ENCODE measurements at places on chromosomes 12 and 14. TPM values are rescaled to one million over a fixed set of nuclear protein-coding genes. Genes with fewer than 3 reads are reported as not detected.

The HOXC12 gene
- total RNA-seq, result not detected

The CCDC177 gene
- not detected for total RNA-seq

The SIX4 gene
- total RNA-seq, result 11.3 TPM

The TSPAN8 gene
- 39.6 TPM for total RNA-seq

The SSPN gene
- total RNA-seq, result 0.55 TPM

The KRT73 gene
- total RNA-seq, result not detected

The DNAI7 gene
- total RNA-seq, result not detected

The MMP14 gene
- total RNA-seq, result 0.30 TPM

The SPTB gene
- total RNA-seq, result 0.10 TPM

The SLC17A8 gene
- total RNA-seq, result not detected

The TAS2R13 gene
- 0.35 TPM for total RNA-seq

The SMCO3 gene
- total RNA-seq, result not detected

DNA sequence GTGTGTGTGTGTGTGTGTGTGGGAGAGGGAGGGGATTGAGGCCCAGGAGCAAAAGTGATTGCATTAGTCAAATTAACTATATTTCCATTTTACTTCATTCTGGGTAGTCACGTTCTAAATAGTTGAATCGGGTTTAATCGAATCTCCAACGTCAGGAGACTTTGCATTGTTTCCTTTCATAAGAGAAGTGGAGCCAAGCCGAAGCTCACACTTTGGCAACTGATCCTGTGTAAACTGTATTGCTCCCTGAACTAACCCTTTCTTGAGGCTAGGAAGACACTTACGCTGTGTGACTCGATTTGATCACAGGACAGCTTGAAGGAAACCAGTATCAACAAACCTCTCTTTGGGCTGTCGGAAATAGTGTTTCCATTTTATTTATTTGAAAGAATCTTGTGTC is 363.4 kb upstream of the ATP2B1 start:
- no peak for DNase-seq

DNA sequence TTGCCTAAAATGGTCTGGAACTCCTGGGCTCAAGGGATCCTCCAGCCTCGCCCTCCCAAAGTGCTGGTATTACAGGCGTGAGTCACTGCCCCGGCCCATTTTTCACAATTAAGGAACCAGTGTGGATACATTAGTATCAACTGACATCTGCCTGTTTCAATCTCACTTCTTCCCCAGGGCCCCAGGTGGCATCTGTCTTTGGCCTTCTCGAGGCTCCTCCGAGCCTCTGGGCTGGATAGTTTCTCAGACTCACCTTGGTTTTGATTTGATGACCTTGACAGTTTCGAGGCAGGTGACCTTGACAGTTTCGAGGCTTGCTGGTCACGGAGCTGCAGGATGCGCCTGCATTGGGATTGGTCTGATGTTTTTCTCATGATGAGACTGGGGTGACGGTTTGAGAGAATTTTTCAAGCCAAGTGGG is 41.0 kb upstream of the NCOR2 start:
- DNase-seq, result no peak

- DNase-seq, result no peak
Measured at GRCh38 chr14:102866982-102867761, 55.3 kb upstream of the AMN start.

GRCh38 chr14:65330416-65330815 is 82.1 kb upstream of the FUT8 start:
- DNase-seq, result no peak

DNA sequence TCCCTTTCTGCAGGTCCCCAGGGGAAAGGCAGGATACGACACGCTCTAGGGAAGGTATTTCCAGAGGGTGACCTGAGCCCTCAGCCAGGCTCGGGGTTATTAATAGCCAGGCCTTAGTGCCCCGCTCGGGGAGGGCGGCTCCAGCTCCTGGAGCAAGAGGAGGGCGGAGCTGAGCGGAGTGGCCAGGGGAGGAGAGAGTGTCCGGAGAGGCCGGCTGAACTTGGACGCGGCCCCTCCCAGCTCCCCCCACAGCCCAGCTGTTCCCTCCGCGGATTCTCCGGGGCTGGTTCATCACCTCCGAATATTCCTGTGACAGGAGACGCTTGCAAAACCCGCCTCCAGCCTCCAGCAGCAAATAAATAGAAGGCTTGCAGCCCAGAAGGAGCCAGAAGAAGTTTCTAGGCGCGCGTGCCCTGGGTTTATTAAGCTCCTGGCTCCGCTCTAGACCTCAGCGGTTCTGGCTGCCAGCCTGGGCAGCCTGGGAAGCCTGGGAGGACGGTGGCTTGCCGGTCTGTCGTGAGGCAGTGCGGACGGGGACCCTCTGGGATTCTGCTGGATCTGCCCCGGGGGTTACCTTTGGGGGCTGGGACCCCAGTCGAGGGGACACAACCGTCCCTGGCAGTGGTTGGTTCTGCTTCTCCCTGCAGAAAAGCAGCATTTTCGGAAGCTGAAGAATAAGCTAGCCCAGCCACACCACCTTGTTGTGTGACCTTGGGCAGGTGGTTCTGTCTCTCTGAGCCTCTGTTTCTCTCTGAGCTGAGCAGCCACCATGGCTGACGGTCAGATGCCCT is at the start of gene HSPB8:
HSPB8 (plus strand) TSS at position 388 of the 791 bp plus-strand sequence; CDS start at position 770, 382 bp downstream.
- peak; percentile 83 for DNase-seq

- no peak for DNase-seq
Measured at GRCh38 chr14:102957222-102957621, 34.8 kb downstream of the AMN start.

DNA sequence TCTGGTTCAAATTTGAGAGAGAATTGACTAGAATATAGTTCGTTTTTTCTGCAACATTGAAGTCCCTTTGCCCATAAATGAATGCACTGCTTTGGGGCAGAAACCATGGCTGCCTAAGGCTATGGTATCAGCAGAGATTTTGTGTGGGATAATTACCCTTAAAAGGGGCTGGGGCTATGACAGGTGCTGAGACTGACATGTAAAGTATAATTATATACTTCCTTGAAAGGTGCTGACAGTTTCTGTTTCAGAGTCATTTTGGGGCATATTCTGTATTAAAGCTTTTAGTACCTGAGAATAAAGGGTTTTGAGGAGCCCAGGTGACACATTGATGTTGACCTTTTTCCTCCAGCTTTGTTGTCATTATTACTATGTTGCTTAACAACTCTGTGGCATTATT is 150.3 kb upstream of the PTPRQ start:
- DNase-seq, result no peak

DNA sequence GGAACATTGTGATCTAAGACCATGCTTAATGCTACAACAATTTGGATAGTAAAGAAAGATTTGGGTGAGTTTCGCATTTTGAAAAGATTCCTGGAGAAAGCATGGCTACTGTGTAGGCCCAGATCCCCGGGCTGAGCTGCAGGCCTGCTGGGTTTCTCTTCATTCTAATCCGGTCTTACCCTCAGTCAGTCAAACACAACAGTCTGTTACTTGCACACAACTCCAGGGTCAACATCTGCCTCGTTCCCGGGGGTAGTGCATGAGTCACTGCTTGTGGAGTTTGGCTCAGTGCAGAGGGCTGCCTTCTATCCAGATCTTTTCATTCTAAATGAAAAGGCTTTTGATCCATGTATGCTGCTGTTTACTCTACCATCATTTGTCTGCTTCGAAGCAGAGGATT is 60.4 kb upstream of the SEL1L start:
- DNase-seq, result no peak

DNA sequence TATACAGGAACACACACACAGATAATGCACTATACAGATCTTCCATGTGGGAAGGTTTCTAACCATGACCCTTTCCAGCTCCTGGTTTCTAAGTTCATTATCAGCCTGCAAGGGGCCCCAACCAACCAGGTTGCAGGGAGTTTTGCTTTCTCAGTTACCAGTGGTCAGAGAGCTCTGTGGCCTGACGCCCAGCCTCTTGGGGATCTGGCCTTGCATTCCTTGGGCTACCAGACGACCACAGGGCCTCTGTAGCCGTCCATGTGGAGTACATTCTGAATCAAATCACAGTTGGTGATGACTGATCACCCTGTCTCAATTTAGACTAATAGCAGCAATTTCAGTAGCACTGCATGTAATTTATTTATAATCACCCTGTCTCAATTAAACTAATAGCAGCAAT is 47.5 kb downstream of the PAH start:
- no peak for DNase-seq

DNA sequence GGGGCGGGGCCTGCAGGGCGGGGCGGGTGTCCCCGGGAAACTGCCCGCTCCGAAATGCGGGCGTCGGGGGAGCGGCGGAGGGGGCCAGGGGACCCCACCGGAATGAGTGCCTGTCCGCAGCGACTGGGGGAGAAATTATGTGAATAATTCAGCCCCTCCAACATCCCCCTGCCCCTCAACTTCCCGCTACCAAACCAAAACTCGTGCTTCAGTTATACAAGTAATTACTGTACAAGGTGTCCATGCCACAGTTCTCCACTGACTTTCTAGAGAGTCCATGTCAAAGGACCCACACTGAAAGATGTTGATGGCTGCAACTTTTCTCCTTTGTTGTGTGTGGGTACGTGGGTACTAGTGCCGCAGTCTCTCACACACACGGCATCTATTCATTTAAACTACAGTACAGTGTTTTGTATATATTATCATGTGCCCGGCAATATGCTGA is 414 bp upstream of the CDK17 start:
- DNase-seq, result no peak

- DNase-seq, result no peak
Measured at GRCh38 chr12:72734581-72734980, 462.4 kb downstream of the TRHDE start.

DNA sequence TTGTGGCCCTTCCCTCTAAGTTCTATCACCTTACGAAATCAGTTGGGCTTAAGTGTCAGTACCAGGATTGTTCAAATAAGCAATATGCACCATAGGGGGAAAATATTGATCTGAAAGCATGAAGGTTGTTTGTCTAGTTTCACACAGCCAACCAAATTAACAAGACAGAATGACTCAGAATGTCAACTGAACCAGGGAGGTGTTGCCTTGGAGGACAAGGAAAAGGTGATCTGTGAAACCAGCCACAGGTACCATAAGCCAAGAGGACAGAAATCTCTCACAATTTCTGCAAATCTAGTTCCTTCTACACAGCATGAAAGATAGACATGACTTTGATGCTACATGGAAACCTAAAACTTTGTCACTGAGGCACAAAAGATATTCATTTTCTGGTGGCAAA is 297.9 kb downstream of the BCL11B start:
- DNase-seq, result no peak

Data from NCI-H460 (cell line).